ENCODE measurements at places on chromosomes 1 and 21.

DNA sequence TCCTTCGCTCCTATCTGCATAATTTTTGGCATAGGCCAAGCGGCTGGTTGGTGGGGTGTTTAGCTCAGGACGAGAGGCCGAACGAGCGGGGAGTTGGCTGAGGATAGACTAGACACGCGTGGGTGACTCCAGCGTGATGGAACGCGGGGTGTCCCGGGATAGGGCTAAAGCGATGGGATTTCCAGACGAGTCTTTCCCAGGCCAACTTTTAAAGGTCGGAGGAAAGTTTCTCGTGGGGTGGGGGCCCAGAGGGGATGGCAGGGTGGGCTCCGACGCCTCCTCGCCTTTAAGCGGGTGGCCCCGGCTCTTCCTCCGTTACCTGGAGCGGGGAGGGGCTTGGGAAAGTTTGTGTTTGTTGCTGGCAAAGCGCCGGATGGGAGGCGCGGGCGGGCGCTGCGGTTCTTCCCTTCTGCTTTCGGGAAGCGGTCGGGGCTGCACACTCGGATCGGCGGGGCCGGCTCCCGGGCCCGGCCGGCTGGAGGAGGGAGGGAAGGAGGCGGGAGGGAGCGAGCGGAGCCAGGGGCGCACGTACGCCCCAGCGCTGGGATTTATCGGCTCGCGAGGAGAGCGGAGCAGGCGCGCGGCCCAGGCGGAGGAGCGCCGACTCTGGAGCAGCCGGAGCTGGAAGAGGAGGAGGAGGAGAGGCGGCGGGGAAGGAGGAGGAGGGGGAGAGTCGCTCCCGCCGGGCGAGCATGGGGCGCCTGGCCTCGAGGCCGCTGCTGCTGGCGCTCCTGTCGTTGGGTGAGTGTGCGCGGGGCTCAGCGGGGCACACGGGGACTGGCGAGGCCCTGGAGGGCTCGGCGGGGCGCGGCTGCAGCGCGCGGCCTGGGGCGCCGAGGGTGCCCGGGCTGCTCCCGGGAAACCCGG, at the start of gene PTGFRN:
Gene PTGFRN, plus strand, starts transcription at position 405 of the 867 bp plus-strand sequence. Its CDS starts 288 bp downstream, at position 693.
- no peak for DNase-seq

DNA sequence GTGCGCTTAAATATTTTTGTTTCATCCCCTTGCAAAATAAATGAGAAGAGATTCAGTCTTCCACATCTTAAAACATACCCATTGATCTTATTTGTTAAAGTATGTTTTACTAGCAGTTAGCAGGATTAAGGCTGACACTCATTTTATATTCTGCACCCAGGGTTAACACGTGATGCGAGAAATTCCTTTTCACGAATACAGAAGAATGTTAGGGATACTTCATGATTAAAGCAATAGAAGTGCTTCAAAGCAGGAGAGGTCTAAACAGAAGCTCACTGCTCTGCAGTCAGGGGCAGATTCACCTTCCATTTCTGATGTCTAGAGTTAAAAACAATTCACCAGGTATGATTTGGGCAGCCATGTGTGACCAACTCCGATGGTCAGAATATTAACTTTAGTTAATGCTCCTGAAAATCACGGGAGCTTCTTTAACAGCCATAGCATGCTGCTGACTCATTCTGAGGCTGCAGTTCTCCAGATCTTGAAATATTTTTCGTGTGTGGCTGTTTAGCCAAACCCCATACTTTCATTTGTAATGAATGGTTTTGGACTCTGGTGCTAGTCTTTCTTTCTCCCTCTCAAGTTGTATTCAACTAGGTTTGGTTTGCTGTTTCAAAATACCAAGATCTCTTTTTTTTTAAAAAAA, 19.7 kb downstream of the BCAR3 start:
- no peak for DNase-seq

GRCh38 chr1:109578947-109579443, 30.6 kb downstream of the GNAI3 start:
- DNase-seq = no peak

- no peak for DNase-seq
These were observed 56.1 kb upstream of the TACSTD2 start for GRCh38 chr1:58633121-58633520.

GRCh38 chr1:223227486-223228196, 84.6 kb upstream of the TLR5 start:
- DNase-seq = no peak

GRCh38 chr1:29639741-29640427, 403.6 kb downstream of the PTPRU start:
- DNase-seq = peak; percentile 10

GRCh38 chr1:224739997-224740684, 124.0 kb downstream of the CNIH3 start:
- no peak for DNase-seq

DNA sequence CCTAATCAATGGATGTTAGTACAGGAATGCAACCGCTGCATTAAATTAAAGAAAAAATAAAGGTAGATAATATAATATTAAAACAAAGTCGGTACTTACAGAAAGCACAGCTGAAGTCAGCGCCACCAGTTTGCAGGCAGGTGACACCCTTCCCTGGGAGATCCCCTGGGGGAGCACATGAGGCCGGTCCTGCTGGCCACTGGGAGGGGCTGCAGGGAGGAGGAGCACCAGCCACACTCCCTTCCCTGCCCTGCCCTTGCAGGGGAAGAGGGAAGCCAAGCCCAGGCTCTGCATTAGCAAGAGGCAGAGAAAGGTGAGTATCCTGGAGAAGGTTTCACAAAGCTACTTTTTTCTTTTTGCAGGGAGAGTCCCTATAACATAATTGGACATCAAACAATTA, 507.0 kb downstream of the AJAP1 start:
- no peak for DNase-seq

- no peak for DNase-seq
These were observed 2.3 kb upstream of the CATSPERE start for GRCh38 chr1:244458781-244459180.

GRCh38 chr21:36732761-36733160, 33.8 kb downstream of the SIM2 start:
- DNase-seq = no peak
